Bronchus fibroblast of lung (primary cell): ENCODE measurements at places on chromosomes 2 and 18. TPM values are rescaled to one million over a fixed set of nuclear protein-coding genes. Genes with fewer than 3 reads are reported as not detected.

LTBP1 gene
- 346 and 357 TPM in 2 replicates for total RNA-seq

CXCR4 gene
- not detected in 2 replicates for total RNA-seq

ANKRD29 gene
- total RNA-seq, result 0.67 and 0.89 TPM in 2 replicates

REG1B gene
- total RNA-seq, result not detected in 2 replicates

POTEE gene
- not detected in 2 replicates for total RNA-seq

HOXD9 gene
- total RNA-seq, result not detected in 2 replicates

UGT1A6 gene
- total RNA-seq, result not detected in 2 replicates

STEAP3 gene
- 30.8 and 31.2 TPM in 2 replicates for total RNA-seq

MFSD2B gene
- total RNA-seq, result 0.59 and 1.0 TPM in 2 replicates

MC4R gene
- 0.15 TPM in 1 of 2 replicates, not detected in the other for total RNA-seq

PSMA8 gene
- total RNA-seq, result not detected in 2 replicates

PPP4R1 gene
- total RNA-seq, result 53.2 and 53.6 TPM in 2 replicates

RBMS1 gene
- total RNA-seq, result 31.1 and 33.5 TPM in 2 replicates

GLI2 gene
- total RNA-seq, result 6.2 and 12.3 TPM in 2 replicates

PLCD4 gene
- total RNA-seq, result 0.67 and 0.89 TPM in 2 replicates

TPO gene
- not detected in 2 replicates for total RNA-seq

INHBB gene
- total RNA-seq, result not detected in 2 replicates

GPR35 gene
- under 0.01 and 0.15 TPM in 2 replicates for total RNA-seq

EVA1A gene
- 28.4 and 28.7 TPM in 2 replicates for total RNA-seq

AQP12B gene
- total RNA-seq, result not detected in 2 replicates

SERPINB12 gene
- not detected in 2 replicates for total RNA-seq

MYO3B gene
- under 0.01 TPM in 1 of 2 replicates, not detected in the other for total RNA-seq

RGPD4 gene
- not detected in 2 replicates for total RNA-seq

IL1RL1 gene
- 0.17 and 0.89 TPM in 2 replicates for total RNA-seq

TP53I3 gene
- total RNA-seq, result 46.4 and 52.5 TPM in 2 replicates
